ENCODE measurements at places on chromosomes 16 and 17. TPM values are rescaled to one million over a fixed set of nuclear protein-coding genes. Genes with fewer than 3 reads are reported as not detected.
A peak's percentile ranks its signal among the peaks of the same experiment; 100 is the strongest.

GRCh38 chr17:17765359-17766076 lies 71.3 kb downstream of the SREBF1 start:
- DNase-seq: no peak

The EPX gene
- polyA plus RNA-seq: 0.24 TPM

- no peak for DNase-seq
Measured at GRCh38 chr17:17730250-17730935, 49.1 kb downstream of the RAI1 start.

The USP6 gene
- 0.54 TPM for polyA plus RNA-seq

The PRR14 gene
- polyA plus RNA-seq: 35.0 TPM

DNA sequence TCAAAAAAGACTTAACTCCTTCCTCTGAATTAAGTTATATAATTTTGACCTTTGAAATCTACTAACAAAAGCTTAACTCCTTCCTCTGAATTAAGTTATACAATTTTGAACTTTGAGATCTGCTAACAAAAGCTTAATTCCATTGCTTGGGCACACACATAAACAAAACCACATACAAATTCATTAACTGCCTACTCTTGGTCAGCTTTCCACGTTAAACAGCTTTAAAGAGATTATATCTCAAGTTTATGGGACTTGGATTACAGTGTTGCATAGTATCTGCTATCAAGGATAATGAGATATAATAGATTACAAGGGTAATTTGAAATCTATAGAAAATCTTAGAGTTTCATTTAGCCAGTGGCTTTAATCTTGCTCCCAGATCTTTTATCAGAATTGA lies 23.5 kb downstream of the COX10 start:
- DNase-seq: peak; percentile 16

DNA sequence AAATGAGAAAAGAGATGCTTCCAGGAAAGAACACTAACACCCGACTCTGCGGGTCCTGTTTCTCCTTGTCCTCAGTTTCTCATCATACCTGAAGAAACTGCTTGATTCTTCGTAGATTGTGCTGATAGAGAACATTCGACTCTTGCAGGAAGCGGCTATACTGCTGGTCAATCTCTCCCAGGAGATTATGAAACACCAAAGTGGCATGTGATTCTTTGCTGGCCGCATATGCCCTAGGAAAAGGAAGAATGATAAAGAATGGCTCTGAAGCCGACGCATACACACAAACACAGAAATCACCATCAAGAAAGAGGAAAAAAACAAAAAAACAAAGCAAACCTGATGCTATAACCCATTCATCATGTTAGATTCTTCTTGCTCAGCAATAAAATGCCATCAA lies 41.8 kb downstream of the STAT3 start:
- DNase-seq: no peak

The ITGB3 gene
- 5.6 TPM for polyA plus RNA-seq

- DNase-seq: no peak
Measured at GRCh38 chr16:89322321-89323119, 105.0 kb downstream of the ZNF778 start.

- no peak for DNase-seq
Measured at GRCh38 chr16:68782198-68783174, 45.4 kb downstream of the CDH1 start.

DNA sequence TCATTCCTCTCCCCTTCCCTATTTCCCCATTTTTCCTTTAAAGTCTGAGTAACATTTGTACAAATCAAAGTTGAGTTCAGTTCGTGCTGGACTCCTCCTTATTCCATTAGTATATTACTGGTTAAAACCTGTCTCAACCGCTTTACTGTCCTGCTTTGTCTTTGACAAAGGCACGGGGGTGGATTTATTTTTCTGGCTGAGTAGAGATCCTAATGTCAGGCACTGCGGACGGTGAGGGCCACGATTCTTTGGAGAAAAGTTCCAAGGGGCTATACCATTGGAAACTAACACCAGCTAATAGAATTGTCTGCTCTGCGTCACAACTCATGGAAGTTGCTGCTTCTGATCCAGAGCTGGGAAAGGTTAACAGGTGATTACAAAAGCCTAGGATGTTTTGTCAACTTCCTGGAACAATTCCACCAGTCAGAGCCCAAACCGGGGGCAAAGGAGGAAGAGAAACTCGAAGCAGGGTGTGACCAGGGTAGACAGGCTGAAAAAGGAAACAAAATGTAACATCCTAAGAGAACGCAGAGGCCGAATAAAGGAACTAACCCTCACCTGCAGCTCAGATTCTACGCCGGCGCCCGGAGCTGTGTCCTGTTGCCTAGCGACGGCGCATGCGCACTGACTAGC lies 12.4 kb downstream of the TAT start:
- DNase-seq: no peak

DNA sequence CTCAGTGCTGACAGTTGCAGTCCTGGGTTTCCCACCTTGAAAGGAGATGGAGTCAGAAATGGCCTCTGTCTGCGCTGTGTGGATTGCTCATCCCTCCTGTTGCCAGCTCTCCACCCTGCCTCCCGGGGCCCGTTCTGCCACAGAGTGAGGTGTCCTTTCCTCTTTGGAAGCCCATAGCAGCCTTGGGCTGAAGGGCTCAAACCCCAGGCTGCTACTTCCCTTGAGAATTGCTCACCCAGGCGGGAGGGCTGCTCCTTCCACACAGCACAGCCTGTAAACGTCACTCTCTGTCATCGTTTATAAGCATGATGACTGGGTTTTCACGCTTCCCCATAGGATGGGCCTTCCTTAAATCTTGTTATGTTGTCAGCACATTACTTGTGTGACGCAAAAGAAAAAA lies 62.7 kb downstream of the FOXK2 start:
- no peak for DNase-seq

GRCh38 chr16:75794426-75794825 lies 68.1 kb upstream of the CPHXL start:
- no peak for DNase-seq

The LGALS9 gene
- polyA plus RNA-seq: 30.0 TPM

GRCh38 chr16:30947859-30948666 lies 805 bp upstream of the ORAI3 start:
- peak; percentile 98 for DNase-seq

The ARL17A gene
- polyA plus RNA-seq: 27.8 TPM

- no peak for DNase-seq
Measured at GRCh38 chr17:47981462-47981861, 10.5 kb downstream of the CDK5RAP3 start.

The VMO1 gene
- polyA plus RNA-seq: 2.1 TPM

The ASGR1 gene
- 5.7 TPM for polyA plus RNA-seq

- DNase-seq: no peak
Measured at GRCh38 chr17:81863123-81863675, 2.9 kb upstream of the P4HB start.

DNA sequence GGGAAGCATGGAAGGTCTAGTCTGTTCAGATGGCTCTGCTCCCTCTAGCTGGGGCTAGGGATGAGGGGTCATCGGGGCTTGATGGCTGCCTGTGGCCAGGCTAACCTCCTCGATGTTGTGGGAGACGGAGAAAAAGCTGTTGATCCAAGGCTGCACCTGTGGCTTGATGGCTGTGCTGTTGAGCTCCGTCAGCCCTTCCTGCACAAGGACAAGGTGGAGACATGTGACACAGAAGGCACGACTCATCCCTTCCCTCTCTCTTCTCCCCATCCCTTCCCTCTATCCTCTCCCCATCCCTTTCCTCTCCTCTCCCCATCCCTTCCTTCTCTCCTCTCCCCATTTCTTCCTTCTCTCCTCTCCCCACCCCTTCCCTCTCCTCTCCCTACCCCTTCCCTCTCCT lies 28.2 kb downstream of the FCSK start:
- DNase-seq: no peak

GRCh38 chr17:74868908-74869255 lies 3.9 kb downstream of the FDXR start:
- DNase-seq: no peak

GRCh38 chr16:24972608-24973220 lies 42.5 kb downstream of the ARHGAP17 start:
- DNase-seq: no peak

DNA sequence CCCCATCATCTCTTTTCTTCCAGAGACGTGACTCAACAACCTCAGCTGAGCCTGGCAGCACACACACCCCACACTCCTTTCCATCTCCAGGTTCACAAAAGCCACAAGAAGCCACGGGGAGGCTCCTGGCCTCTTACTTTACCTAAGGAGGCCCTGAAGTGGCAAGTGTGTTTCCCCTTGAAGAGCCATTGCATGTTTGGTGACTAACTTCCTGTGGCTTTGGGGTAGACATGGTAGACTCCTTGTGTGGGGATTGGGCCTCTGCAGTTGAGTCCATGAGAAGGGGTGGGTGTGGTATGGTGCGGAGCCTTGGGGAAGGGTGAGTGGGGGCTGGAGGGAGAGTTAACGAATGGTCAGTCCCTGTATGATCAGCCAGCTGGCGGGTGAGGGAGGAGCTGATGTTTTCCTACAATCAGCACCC lies 24.2 kb downstream of the SAP30BP start:
- no peak for DNase-seq

DNA sequence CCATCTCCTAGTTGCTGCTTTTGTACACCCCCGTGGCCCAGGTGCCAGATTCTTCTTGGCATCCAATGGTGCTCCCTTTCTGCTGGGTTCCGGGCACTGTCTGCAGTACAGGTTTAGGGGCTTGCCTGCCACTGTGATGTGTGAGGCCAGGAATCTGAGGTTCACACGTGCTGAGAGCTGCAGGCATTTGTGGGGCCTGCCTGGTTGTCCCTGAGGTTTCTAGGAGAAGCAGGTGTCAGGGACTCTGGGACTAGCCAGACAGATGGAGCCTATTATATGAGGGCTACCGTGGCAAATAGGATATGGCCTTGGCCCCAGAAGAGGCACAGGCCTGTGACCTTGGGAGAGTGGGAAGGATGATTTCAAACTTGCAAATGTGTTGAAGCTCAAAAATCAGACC lies 29.3 kb downstream of the NDEL1 start:
- no peak for DNase-seq

The CCDC144A gene
- 0.34 TPM for polyA plus RNA-seq

DNA sequence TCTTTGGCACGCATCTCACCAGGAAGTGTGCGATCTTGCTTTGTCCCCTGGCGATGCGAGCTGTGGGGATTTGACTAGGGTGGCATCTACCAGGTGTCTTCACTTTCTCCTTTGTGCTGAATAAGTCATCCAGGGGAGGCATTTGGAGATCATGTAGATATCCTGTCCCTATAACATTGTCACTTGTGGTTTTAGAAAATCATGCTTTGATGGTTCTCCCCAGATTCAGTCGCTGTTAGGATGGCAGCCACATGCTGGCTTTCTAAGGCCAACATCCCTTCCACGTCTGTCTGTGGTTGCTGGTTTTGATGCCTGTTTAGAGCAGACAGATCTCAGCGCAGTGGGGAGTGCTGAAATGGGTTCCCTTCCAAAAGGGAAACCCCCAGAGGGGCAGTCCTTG lies 2.5 kb downstream of the ADAD2 start:
- no peak for DNase-seq

The C17orf50 gene
- polyA plus RNA-seq: 0.04 TPM

DNA sequence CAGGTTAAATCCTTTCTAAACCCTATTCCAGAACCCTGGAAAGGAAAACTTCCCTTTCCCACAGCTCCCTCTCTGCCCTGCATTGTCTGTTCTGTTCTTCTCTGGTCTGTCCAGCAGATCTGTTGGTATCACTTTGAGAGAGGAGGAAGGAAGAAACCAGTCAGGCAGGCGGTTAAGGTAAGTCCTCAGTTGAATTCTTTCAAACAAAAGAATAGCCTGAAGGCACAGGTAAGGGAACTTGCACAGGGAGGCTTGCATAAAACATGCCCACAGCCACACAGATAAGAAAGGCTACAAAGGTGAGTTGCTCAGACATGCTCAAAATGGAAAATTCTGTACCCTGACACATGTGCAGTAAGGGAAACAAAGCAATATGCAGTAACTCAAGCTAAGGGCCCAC lies 595.7 kb upstream of the CDH5 start:
- no peak for DNase-seq

DNA sequence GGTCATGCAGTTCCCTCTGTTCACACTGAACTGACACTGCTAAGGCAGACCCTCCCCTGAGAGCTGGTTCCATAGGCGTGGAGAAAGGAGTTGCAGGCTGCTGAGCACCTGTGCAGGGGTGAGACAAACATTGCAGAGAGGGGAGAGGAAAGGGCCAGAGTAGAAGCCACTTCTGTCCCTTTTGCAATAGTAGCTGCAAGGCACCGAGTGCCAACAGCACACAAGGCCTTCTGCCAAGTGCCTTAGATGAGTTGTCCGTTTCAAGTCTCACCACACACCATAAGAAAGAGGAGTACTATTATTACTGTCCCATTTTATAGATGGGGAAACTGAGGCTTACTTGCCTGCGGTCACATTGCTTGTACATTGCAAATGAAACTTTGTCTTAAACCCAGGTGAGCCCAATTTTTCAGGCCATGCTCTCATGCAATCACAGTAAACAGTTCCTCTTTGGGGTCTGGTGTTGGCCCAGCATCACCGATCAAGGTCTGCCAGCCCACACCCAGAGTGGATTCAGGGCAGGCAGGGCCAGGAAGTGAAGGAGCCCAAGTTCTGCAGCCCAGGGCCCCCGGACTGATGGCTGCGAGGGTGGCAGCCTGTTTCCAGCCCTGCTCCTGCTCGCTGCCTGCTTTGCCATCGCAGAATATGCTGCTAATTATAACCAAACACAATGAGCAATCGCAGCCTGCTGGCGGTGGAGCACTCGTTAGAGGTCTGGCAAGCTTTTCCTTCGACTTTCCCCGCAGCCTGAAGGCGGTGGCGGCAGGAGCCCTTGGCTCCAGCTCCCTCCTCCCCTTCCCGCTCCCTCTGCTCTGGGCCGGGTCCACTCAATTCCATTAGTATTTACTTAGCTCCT lies 36.8 kb upstream of the DYNLL2 start:
- no peak for DNase-seq

DNA sequence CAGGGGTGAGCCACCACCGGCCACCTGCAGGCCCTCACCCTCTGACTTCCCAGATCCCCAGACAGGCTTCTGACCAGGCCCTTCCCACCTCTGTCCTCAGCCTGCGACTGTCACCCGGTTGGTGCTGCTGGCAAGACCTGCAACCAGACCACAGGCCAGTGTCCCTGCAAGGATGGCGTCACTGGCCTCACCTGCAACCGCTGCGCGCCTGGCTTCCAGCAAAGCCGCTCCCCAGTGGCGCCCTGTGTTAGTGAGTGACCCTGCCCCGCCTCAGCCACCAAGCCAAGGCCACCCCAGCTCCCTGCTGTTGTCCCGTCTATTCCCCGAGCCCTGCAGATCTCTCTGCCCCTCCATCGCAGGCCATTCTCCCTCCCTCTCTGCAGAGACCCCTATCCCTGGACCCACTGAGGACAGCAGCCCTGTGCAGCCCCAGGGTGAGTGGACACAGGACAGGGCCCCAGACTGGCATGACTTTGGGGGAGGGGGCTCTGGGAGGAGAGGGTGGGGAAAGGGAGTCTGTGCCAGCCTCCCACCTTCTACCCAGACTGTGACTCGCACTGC lies 1.9 kb downstream of the NTN3 start:
- no peak for DNase-seq

The LRRC75A gene
- 37.2 TPM for polyA plus RNA-seq

DNA sequence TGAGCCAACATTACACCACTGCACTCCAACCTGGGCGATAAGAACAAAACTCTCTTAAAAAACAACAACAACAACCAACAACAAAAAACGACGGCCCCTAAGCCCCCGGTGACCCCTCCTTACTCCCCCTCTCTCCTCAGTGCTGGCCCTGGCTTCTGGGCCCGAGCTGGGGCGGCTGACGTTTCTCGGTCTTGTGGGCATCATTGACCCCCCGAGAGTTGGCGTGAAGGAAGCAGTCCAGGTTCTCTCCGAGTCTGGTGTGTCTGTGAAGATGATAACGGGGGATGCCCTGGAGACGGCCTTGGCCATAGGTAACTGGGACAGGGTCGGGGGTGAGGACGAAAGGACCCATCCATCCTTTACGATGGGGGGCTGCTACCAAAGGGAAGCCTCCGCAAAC lies 52.7 kb downstream of the MEAK7 start:
- DNase-seq: no peak

The ALOX15 gene
- 2.2 TPM for polyA plus RNA-seq

- no peak for DNase-seq
Measured at GRCh38 chr17:51407576-51407975, 147.2 kb downstream of the UTP18 start.

The ZNF668 gene
- polyA plus RNA-seq: 5.4 TPM

Data from large intestine (tissue), 12 donors.